ENCODE measurements at places on chromosomes 7 and 10.

DNA sequence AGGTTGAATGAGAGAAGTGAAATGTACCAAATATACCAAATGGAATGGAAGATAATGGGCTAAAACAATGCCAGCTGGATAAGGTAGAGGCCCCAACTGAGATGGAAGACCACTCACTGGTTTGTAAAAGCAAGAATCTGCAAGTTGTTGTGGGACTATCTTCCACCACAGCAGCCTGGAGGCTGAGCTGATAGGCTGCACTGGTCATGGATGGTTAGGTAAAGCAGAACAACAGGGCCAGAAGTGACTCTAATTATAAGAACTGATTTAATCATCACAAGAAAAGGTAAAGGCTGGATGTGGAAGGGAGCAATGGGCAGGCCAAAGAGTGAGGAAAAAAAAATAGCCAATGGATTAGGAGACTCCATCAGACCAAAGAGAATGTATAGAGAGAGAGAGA, 11.8 kb downstream of the TFEC start:
- DNase-seq, result no peak

DNA sequence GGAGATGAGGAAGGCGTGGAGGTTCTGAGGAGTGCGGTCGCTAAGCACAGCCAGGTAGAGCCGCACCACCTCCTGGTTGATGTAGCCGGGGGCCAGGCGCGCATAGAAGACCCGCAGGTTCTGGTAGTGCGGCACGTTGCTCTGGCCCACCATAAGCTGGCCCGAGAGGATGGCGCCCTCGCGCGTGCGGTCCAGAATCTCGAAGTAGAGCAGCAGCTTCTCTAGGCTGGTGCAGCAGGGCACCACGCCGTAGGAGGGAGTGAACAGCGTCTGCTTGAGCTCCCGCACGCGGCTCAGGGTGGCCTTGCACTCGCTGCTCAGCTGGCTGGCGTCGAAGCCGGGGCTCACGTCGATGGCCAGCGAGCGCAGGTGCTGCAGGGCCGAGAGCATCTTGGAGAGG, 77.8 kb upstream of the TNRC18 start:
- DNase-seq, result no peak

GRCh38 chr7:106658316-106659165, 2.4 kb downstream of the CCDC71L start:
- no peak for DNase-seq

- DNase-seq, result no peak
Measured at GRCh38 chr10:82438277-82438676, 563.3 kb downstream of the NRG3 start.

DNA sequence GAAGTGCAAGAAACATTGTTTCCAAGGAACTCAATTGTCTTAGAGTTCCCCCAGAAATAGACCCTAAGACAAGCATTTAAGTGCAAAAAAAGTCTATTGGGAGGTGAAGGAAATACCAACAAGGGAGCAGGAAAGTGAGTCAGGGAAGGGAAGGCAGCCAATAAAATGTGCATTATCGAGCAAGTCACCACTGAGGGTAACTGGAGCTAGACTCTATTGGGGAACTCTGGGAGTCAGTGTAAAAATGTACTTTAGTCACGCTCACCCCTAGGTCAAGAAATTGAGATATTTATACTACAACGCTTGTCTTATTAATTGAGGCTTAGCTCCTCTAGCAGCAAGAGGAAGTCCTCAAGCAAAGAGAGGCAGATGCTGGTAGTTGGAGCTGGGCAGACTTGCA, 137.7 kb downstream of the RTKN2 start:
- DNase-seq, result no peak

DNA sequence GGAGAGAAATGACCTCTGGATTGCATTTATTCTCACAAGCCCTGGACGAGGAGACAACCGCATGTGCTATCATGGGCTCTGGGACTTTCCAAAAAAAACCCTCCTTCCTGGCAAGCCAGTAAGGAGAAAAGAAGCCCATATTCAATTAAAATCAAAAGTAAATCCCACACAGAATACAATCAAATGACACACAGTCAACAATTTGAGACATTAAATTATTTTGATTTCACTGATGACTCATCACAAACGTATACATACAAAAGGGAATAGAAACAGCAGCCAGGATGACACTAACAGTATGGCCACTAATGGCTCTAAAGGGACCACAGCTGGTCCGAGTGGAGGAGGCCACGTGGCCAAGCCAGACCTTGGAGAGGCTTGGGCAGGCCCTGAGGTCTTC, 24.9 kb downstream of the LRRC20 start:
- no peak for DNase-seq

- no peak for DNase-seq
Measured at GRCh38 chr7:107405559-107405958, 64.3 kb upstream of the GPR22 start.

- no peak for DNase-seq
Measured at GRCh38 chr7:76514926-76515771, 4.8 kb downstream of the UPK3B start.

DNA sequence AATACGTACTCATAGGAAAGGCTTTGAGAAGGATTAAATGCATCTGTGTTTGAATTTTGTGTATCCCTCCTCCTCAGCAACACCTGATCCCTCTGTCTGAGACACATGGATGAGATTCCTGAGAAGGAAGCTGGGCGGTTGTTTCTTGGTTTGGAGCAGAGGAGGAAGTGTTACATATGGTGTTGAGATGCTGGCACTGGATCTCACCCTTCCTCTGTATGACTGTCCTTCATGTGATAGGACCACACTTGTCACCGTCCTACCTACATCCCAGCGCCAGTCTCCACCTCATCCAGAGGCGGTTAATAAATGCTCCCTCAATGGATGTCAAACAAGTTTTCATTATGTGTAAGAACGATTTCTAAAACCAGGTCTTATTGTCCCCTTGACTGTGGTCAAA, 49.4 kb upstream of the KLF6 start:
- DNase-seq, result no peak

GRCh38 chr10:128054163-128054970, 71.9 kb downstream of the MKI67 start:
- DNase-seq, result no peak

Measured in right renal pelvis (tissue), 4 donors.